ENCODE measurements at places on chromosomes 16 and 17.
A peak's percentile ranks its signal among the peaks of the same experiment; 100 is the strongest.

DNA sequence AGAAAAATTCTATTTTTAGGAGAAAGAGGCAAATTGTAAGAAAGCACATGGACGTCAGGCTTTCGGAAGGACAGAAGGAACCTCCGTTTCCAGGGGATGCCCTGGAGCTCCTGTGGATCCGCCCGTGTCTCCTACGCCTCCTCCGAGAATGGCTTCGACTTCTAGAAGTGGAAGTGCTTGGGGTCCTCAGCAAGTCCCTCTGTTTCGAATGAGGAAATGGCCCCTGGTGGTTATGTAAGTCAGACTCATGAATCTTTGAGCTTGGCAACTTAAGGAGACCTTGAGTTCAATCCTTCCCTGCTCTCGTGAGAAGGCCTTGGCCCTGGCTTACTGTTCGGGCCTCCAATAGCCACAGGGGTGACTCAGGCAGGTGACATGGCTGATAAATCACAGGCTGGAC is 38.9 kb downstream of the COX4I1 start:
- no peak for DNase-seq

DNA sequence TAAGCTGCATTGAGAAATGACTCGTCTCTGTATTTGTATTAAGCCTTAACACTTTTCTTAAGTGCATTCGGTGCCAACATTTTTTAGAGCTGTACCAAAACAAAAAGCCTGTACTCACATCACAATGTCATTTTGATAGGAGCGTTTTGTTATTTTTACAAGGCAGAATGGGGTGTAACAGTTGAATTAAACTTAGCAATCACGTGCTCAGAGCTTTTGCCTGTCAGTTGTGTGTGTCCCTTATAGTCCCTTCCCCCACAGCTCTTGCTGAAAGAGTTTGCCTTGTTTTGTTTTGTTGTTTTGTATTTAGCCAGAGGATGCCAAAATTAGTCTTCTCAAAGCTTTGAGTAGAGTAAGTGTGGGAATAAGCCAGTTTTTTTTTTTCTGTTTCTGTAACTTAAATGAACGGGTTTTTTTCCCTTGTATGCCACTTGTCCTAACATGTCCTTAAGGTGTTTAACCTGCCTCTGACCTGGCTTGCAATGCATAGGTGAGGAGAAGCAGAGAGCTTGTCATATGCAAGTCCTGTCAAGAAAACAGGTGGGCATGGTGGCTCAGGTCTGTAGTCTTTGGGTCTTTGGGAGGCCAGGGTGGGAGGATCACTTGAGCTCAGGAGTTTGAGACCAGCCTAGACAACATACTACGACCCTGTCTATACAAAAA is 4.6 kb upstream of the MAPK8IP3 start:
- DNase-seq = no peak

DNA sequence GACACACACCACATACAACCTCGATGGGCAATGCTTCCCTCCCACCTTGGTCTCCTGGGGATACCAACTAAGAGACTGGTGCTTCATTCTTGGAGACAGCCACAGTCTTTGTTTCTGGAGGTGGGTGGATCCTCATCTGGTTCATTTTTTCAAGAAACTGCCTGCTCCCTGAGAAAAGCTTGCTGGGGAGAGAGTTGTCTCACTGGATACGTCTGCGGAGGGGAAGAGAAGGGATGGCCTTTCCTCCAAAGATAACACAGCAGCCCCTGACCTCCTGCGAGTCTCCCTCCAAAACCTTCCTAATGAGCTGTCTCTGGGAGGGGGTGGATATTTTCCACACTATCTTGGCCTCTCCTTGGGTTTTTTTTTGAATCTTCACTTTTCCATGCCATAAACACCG is 221.2 kb downstream of the SOX9 start:
- peak; percentile 53 for DNase-seq

- DNase-seq = no peak
Measured at GRCh38 chr17:2928294-2928890, 132.2 kb downstream of the RAP1GAP2 start.

GRCh38 chr16:27742333-27742732 is 192.4 kb downstream of the KATNIP start:
- no peak for DNase-seq

Data from COLO829 (cell line).